NCI-H82 (cell line): ENCODE measurements at places on chromosomes 3 and 15.

- no peak for DNase-seq
Measured at GRCh38 chr3:65936908-65937638, 101.6 kb downstream of the MAGI1 start.

DNA sequence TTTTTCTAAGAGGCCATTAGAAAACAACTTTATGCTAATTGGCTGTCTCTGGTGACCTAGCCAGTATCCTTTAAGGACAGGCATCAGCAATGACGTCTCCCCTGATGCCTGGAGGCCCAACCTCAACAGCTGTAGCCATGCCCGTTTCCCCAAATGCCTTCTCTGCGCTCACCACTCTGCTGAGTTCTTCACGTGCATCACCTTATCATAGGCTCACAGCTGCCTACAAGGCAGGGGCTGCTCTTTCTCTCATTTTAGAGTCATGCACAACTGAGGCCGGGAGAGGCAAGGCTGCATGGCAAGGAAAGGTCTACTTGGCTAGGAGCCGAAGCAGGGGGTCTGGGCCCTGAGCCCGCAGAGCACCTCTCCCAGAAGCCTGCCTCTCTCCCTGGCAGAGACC, 43.9 kb upstream of the SEC13 start:
- DNase-seq: no peak

- DNase-seq: peak; percentile 23
Measured at GRCh38 chr3:98114264-98114663, 16.3 kb upstream of the OR5H1 start.

- no peak for DNase-seq
Measured at GRCh38 chr3:62951037-62951613, 75.9 kb upstream of the CADPS start.

DNA sequence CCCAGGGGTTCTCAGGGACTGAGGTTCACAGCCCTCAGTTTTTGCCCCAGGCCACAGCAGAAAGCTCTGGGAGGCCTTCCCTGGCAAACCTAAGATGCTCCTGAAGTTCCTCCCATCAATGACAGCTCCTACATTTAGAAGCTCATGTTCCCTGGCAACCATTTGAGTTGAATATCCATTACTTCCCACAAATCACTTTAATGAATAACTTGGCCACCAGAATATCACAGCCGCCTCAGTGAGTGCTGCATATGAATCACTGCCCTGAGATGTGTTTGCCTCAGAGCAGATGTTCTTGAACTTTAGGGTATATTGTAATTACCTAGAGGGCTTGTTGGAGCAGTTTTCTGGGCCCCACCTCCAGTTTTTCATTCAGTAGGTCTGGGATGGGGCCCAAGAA, 27.4 kb downstream of the SLCO2A1 start:
- DNase-seq: no peak

- DNase-seq: no peak
Measured at GRCh38 chr3:39113291-39113690, 5.8 kb downstream of the TTC21A start.
